Spinal cord (tissue), 10 donors: ENCODE measurements at places on chromosomes 1 and 21. TPM values are rescaled to one million over a fixed set of nuclear protein-coding genes. Genes with fewer than 3 reads are reported as not detected.

The CFAP74 gene
- polyA plus RNA-seq = 5.0 TPM

The PTAFR gene
- polyA plus RNA-seq = 6.8 TPM

The AGTRAP gene
- polyA plus RNA-seq = 24.1 TPM

The C1QC gene
- polyA plus RNA-seq = 49.2 TPM

The ANGPTL1 gene
- polyA plus RNA-seq = 4.9 TPM

The PLA2G5 gene
- 3.2 TPM for polyA plus RNA-seq

The SEMA6C gene
- 34.6 TPM for polyA plus RNA-seq

The OR2T33 gene
- 0.24 TPM for polyA plus RNA-seq

The OLIG2 gene
- polyA plus RNA-seq = 143 TPM

The EXTL1 gene
- 14.8 TPM for polyA plus RNA-seq

The DIO1 gene
- 0.57 TPM for polyA plus RNA-seq

The MACO1 gene
- polyA plus RNA-seq = 32.9 TPM

The B3GALT2 gene
- 25.8 TPM for polyA plus RNA-seq

DNA sequence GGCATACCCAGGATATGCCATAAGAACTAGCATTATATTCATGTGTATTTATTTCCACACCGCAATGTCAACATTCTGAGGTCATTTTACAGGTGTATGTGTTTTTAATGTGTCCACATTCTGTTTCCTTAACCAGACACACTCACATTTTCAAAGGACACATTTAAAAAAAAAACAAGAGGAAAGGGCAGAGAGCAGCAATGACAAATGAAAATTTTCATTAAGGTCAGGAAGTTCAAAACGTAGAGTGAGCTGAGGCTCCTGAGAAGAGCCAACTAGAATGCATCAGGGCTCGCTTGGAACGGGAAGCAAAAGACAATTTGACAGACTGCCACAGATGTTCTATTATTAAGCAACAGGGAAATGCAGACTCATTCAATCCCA, 4.8 kb upstream of the GNPAT start:
- DNase-seq = no peak

GRCh38 chr1:51915951-51916350, 37.4 kb upstream of the NRDC start:
- no peak for DNase-seq

- DNase-seq = no peak
Measured at GRCh38 chr1:36906555-36906954, 127.8 kb downstream of the GRIK3 start.

- DNase-seq = no peak
Measured at GRCh38 chr1:155226188-155226909, 17.9 kb downstream of the MTX1 start.

DNA sequence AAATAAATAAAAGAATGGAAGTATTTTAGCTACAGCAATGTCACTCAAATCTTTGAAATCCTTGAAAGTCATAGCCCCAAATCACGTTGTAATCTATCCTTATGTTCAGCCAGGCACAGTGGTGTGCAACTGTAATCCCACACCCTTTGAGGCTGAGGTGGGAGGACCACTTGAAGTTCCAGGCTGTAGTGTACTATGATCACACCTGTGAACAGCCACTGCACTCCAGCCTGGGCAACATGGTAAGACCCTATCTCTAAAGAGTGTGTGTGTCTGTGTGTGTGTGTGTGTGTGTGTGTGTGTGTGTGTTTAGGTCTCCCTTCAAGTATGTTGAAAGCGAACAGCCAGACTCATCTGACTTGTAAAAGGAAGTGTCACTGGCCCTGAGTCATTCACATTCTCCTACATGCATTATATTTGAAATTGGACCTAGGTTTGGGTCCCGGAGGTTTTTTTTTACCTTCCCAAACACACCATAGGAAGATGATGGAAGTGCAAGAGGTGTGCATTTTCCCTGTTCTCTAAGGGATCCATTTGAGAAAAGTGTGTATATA, 50.1 kb downstream of the ZNF281 start:
- DNase-seq = no peak

DNA sequence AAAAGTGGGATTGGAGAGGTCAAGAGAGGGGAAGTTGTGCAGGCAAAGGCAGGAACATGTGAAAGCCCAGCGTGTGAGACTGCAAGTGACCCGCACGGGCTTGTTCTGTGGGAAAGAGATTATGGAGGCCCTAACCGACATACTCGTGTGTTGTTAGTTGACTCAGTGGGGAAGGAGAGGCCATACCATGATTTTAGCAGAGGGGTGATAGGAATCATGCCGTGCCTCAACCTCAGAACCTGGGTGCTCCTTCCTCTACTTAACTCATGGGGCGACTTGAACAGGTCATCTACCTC, 19.3 kb downstream of the PGLYRP3 start:
- DNase-seq = no peak

DNA sequence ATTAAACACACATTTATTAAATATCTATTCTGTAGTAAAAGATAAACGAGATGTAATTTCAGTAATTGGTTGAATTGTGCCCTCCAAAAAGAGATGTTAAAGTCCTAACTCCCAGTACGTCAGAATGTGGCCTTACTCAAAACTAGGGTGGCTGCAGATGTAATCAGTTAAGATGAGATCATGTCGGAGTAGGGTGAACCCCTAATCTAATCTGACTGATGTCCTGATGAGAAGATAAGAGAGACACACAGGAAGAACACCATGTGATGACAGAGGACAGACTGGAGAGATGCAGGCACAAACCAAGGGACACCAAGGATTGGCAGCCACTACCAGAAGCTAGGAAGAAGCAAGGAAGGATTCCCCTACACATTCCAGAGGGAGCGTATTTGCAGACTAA, 104.1 kb downstream of the SLC25A24 start:
- DNase-seq = no peak

DNA sequence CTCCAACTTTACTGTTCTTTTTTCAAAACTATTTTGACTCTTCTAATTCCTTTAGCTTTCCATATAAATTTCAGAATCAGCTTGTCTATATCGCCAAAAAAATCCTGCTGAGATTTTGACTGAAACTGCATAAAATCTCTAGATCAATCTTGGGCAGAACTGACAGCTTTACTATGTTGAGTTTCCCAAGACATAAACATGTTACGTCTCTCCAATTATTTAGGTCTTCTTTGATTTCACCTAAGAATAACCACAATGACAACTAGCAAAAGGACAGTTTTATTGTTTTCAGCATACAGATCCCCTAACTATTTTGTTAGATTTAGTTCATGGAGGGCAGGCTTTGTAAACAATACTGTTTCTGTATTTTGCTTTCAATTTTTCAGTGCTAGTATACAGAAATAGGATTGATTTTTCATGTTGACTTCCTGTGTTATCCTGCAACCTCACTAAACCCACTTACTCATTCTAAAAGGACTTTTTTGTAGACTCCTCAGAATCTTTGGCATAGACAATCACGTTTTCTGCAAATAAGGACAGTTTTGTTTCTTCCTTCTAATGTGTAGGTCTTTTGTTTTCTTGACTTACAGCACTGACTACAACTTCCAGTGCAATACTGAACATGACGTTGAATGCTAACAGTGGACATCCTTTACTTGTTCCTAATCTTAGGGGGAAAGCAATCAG, 63.4 kb downstream of the NPHP4 start:
- DNase-seq = no peak

DNA sequence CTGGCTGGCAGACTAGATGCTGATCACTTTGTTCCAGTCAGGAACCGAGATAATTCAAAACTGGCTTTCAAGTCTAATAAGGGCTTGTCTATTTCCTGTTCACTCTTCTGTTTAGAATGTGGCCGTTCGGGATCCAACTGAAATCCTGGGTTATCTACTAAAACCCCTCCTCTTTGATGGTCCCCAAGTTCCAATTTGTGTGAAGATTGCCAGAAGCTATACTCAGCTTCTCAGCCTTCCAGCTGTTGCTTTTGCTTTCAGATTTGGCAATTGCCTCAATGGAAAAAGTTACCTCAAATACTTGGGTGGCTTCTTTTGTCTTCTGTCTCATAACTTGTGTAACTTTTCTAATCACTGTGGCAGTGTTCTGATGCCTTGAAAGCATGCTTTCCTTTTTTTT, 43.7 kb downstream of the BTBD8 start:
- DNase-seq = no peak

DNA sequence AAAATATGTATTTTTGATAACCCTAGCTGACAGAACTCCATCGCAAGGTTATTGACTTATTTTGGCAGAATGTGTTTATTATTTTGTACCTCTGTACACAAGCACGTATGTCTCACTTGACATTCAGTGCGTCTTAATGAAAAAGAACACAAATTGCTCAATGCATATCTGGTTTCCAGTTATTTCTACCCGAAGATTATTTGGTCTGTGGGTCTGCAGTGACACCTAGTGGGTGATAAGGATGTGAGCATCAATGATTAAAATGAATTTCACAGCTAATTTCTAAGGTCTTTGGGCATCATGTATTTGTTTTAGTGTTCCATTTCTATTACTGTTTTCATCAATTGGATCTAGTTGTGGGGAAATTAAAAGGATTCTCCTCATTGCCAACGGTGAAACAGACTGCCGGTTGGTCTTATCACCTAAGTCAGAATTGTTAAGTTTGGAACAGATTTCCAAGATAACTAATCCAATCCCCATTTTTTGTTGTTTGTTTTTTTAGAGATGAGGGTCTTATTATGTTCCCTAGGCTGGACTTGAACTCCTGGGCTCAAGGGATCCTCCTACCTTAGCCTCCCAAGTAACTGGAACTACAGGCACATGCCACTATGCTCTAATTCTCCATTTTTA, 13.9 kb downstream of the DDX20 start:
- no peak for DNase-seq

DNA sequence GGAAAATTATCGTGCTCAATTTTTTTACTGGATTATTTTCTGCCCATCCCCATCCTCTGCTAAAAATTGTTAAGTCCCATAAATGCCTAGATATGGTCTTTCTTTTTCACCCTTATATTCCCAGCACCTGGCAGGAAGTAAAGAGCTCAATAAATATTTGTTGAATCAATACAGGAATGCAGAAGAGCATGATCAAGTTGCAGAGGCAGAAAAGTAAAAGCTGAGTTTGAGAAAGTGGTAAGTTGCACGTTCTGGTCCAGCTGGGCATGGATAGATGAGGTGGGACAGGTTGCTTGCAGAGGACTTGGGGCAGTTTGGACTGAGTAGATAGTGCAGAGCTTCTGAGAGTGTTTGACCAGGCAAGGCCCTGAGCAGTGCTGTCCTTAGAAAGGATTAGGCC, 40.1 kb downstream of the ZNF281 start:
- no peak for DNase-seq

DNA sequence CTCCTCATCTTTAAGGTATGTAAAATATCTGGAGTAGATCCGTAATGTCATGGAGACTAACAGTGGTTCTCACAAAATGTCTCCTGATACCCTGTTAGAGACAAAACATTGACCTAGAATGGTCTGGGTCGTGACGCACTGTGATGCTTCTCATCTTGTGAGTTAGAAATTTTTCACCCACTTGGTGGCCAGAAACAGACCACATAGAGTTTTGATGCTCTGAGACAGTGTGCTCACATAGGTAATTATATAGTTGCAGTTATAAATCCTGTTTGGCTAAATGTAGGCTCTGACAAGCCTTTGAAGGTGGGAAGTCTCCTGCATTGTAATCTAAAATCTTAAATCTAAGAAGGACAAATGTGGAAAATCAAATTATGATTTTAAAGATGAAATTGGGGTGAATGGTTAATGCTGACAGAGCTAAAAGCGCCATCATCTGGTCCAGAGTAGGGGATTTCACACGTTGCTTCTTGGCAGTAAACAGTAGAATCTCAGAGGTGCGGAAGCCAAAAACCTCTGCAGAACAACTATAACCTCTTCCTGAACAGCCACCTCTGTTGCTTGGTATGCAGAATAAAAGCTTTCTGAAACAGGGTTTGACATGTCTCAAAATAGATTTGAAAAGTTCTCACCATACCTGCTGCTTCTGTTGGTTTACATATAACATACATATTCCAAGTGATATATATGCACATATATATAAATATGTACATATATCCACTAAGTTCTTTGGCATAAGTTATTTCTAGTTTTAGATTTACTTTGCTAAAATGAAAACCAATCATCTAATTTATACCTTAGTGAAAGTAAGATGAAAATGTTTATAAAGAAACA, 17.1 kb downstream of the RPAP2 start:
- no peak for DNase-seq

DNA sequence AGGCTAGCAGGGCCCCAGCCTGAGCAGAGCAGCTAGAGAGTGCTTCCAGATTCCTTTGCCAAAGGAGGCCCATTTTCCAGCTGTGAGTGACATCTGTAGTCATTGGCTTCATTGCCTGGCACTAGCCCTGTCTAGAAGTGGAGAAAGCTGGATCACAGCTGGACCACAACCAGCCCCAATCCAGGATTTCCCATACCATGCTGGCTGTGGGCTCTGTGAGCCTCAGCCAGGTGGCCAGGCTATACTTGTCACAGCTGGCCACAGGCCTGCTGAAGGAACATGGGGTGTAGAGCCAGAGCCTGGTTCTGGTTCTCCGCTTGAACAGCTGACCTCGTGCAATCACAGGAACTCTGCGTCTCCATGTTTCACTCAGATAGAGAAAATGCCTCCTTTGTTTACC, 36.6 kb downstream of the RIMKLA start:
- DNase-seq = no peak

GRCh38 chr1:236947794-236948193, 56.4 kb downstream of the MT1HL1 start:
- no peak for DNase-seq

GRCh38 chr1:40032240-40032891, 8.2 kb upstream of the CAP1 start:
- DNase-seq = peak; percentile 57

DNA sequence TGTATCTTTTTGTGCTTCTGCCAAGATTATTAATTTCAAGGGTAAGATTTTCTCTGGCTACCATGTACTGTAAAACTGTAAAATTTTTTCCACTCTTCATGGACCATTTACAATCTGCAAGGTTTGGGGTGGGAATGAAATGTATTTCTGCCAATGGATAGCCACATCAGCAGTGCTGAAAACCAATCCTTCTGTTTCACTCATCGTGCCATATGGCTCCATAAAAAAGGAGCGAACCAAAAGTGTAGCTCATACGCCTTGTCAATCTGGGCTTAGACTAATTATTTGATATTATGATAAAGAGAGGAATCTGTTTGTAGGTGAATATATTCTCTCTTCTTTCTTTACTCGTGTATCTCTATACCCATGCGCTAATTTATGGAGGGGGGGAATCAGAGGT, 3.0 kb upstream of the SLC44A5 start:
- DNase-seq = no peak

GRCh38 chr1:223323491-223324484, 40.2 kb downstream of the SUSD4 start:
- no peak for DNase-seq

- DNase-seq = no peak
Measured at GRCh38 chr1:160621633-160622413, 25.0 kb downstream of the SLAMF1 start.

DNA sequence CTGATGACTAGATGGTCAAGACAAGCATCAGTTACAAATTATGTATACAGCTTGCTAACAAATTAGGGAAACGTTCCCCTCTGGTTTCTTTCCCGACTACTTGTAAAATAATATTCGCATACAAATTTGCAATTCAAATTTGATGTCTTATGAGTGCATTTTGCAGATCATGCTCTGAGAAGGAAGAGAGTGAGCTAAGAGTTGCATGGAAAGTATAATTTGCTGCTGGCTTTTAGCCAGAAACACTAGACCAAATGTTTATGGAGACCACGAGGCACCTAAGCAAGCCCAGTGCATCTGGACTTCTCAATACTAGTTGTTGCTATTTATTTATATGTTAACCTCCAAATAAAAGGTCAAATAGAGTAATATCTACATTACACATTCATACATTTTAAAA, 216.0 kb downstream of the SMYD3 start:
- DNase-seq = no peak

- no peak for DNase-seq
Measured at GRCh38 chr1:40834968-40835545, 27.1 kb downstream of the CITED4 start.

- DNase-seq = peak; percentile 18
Measured at GRCh38 chr1:209708297-209708696, 3.7 kb downstream of the HSD11B1 start.

- no peak for DNase-seq
Measured at GRCh38 chr1:87521452-87521851, 192.8 kb downstream of the LMO4 start.
